Activated T-cell treated with anti-CD3 and anti-CD28 coated beads for 24 hours (primary cell): ENCODE measurements at places on chromosomes 16 and 17.
A peak's percentile ranks its signal among the peaks of the same experiment; 100 is the strongest.

DNA sequence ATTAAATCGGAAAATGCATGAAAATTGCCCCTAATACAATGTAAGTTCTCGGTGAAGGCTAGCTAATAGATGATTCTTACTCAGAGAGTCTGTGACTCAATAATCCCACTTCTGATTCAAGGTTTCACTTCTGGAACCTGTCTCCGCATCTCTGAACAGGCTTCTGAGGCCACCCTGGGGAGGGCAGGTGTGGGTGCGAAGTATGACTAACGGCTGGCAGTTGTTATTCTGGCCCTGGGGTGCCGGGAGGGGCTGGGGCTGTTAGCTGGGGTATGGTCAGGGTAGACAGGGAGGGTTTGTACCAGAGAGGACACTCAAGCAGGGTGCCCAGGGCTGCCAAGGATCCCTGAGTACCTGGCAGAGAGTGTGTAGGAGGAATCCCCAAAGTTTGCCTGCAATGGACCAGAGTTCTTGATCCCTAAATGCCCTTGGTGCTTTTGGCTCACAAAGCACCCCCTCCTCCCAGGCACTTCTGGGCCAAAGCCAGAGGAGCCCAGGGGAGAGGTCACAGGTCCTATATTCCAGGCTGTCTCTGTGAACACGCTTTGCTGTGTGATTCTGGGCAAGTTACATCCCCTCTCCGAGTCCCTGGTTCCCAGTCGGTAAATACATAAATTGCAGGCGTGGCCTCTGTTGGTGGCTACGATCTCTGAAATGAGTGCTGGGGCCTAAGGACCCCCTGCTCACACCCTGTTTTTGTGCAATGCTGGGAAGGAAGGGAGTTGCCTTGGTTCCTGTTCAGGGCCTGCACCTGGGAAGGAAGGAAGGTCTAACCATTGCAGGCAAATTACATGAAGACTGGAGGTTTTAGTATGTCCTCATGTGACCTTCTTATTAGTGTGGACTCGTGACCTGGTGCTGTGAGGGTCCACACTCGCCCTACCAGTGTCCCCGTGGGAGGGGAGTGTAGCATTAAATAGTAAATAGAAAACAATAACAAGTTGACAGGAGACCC is 49.9 kb upstream of the CPNE2 start:
- peak; percentile 82 for DNase-seq

- DNase-seq, result no peak
Measured at GRCh38 chr17:12995896-12996295, 21.9 kb downstream of the ELAC2 start.

GRCh38 chr16:17261197-17261858 is 209.4 kb downstream of the XYLT1 start:
- no peak for DNase-seq

- no peak for DNase-seq
Measured at GRCh38 chr16:72174726-72175125, 2.8 kb upstream of the PMFBP1 start.

GRCh38 chr17:61065263-61065773 is 334.3 kb upstream of the TBX2 start:
- DNase-seq, result no peak

DNA sequence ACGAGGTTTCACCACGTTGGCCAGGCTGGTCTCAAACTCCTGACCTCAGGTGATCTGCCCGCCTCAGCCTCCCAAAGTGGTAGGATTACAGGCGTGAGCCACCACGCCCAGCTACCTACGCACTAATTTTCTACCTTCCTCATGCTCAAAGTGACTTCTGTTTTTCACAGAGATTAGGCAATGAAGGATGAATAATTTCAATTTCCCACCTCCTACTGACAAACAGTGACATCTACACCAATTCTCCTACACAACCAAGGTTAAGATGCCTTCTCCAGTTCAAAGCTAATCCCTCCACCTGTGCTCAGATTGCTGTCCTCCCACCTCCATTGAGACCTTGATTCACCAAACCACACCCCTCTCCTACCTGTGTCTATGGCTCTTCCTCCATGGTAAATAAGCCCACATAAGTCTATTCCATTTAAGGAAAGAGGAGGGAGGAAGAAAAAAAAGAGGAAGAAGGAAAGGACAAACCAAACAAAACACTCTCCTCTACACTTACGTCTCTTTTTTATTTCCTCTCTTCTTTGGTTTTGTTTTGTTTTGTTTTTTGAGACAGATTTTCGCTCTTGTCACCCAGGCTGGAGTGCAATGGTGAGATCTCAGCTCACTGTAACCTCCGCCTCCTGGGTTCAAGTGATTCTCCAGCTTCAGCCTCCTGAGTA is 5.5 kb upstream of the MED11 start:
- no peak for DNase-seq

DNA sequence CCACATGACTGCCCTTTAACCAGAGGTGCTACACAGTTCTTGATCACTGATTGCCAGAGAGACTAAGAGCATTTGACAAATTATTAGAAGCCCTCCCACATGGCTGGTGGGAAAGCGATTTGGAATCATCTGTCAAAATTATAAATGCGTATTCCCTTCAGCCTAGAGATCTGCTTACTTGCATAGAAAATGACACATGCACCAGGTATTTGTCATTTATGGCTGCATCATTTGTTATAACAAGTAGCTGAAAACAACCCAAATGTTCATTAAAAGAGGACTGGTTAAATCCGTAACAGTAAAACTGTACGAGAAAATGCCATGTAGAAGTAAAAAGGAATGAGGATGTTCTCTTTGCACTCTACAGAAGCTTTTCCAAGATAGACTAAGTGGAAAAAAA is 21.4 kb downstream of the BCO1 start:
- DNase-seq, result no peak

DNA sequence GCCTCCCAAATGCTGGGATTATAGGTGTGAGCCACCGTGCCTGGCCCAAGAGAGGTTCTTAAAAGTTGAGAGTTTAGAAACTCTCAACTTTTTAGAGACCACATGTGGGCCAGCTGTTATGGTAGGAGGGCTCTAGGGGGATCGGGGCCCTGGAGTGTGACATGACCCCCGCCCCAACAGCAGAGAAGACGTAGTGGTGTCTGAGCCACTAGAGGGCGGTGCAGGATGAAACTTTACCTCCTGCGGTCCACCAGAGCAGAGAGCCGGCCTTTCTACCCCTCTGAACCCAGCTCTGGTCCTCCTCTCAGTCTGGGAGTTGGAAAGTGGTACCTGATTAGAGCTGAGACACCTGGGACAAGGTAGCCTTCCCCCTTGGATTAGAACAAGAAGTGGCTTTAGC is 7.4 kb downstream of the CDK5RAP3 start:
- peak; percentile 20 for DNase-seq

- no peak for DNase-seq
Measured at GRCh38 chr17:67620088-67620487, 97.6 kb upstream of the NOL11 start.

GRCh38 chr17:80169784-80170500 is at the start of gene CARD14:
TSS of gene CARD14 (plus strand) at chr17:80170030. CDS start at chr17:80181439, 11,409 bp downstream.
- DNase-seq, result no peak

DNA sequence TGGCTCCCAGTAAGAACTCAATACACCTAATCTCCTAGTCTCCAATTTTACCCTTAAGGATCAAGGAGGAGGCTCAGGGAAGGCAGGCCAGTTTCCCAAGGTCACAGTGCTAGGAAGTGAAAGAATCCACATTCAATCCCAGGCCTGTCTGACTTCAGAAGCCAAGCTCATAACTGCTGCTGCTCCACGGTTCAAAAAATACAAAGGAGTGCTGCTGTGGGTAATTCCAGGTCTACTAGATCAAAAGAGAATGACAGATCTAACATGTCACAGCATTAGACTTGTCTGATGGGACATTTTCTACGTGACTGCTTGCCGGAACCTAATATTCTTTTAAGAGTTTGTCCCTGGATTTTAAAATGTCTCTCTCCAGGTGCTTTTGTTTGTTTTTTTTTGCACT is 48.8 kb upstream of the IRX6 start:
- no peak for DNase-seq

GRCh38 chr17:68443972-68444464 is 13.3 kb downstream of the WIPI1 start:
- DNase-seq, result no peak

- no peak for DNase-seq
Measured at GRCh38 chr17:76501827-76502307, 644 bp upstream of the RHBDF2 start.

DNA sequence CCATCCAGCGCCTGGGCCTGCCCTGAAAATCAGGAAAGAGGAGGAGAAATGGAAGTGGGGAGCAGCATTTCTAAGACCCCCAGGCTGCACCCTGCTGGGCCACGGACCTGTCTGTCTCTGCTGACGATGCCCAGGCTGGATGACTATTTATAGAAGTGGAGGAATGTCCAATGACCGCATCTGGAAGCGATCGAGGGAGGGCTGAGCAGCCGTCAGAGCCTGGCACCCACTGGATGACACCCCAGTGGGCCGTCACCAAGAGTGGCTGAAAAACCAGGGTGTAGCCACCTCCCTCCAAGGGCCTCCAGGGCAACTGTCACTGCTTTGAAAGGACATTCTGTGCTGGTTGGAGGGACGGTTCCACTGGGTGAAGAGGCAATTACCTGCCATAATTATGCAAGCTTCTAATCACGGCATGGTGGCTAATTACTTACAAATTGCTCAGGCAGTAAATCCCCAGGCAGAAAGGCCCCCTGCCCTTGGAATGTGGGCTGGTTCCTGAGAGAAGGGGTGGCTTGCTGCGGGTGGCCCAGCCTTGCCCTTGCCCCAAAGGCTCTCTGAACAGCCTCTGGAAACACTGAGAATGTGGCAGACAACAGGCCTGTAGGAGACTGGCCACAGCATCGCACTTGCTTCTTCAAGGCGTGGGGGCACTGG is 332.1 kb downstream of the C16orf95 start:
- DNase-seq, result no peak

GRCh38 chr16:71337631-71338030 is 20.9 kb upstream of the CALB2 start:
- no peak for DNase-seq

- DNase-seq, result no peak
Measured at GRCh38 chr16:11067697-11068141, 123.4 kb downstream of the CLEC16A start.

- DNase-seq, result no peak
Measured at GRCh38 chr16:8863594-8864424, 5.0 kb downstream of the CARHSP1 start.

- DNase-seq, result no peak
Measured at GRCh38 chr17:50318501-50319285, 27.2 kb upstream of the XYLT2 start.

DNA sequence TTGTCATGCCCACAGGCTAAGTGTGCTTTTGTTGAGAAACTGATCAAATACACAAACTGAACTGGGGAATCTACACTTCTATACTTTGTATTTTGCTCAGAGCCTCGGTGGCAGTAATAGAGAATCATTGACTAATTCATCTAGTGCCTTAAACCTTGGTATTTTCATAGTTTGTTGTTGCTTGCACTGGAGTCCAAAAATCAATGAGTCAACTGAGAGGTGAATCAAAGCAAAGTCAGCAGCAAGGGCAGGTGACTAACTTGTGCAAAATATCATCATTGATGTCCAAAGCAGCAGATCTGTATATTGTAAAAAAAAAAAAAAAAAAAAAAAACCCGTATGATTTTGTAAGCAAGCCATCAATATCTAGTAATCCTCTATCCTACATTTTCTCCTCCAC is 296.4 kb downstream of the MAP2K6 start:
- DNase-seq, result no peak

GRCh38 chr16:58018803-58019202 is 6.8 kb upstream of the MMP15 start:
- no peak for DNase-seq

DNA sequence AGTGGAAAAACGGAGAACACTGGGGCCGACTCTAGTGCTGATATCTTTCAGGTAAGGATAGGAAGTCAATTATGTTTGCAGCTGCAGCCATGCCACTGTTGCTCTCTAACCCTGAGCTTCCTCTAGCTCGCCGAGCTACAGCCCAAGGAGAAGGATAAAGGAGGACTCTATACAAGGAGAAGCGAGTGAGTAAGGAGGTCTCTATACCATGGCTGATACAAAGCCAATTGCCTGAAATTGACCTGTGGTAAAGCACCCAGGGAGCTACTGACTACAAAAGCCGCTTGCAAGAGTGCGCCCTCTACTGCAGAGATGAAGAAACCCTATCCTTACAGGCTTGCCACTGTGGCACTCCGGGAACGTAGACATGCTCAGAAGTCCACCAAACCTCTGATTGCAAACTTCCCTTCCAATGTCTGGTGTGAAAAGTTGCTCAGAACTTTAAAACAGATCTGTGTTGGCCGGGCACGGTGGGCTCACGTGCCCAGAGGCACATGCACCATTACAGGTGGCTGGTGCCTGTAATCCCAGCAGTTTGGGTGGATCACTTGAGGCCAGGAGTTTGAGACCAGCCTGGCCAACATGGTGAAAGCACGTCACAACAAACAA is 10.8 kb upstream of the SLC46A1 start:
- peak; percentile 52 for DNase-seq

GRCh38 chr16:82181461-82182185 is 11.6 kb upstream of the MPHOSPH6 start:
- no peak for DNase-seq

DNA sequence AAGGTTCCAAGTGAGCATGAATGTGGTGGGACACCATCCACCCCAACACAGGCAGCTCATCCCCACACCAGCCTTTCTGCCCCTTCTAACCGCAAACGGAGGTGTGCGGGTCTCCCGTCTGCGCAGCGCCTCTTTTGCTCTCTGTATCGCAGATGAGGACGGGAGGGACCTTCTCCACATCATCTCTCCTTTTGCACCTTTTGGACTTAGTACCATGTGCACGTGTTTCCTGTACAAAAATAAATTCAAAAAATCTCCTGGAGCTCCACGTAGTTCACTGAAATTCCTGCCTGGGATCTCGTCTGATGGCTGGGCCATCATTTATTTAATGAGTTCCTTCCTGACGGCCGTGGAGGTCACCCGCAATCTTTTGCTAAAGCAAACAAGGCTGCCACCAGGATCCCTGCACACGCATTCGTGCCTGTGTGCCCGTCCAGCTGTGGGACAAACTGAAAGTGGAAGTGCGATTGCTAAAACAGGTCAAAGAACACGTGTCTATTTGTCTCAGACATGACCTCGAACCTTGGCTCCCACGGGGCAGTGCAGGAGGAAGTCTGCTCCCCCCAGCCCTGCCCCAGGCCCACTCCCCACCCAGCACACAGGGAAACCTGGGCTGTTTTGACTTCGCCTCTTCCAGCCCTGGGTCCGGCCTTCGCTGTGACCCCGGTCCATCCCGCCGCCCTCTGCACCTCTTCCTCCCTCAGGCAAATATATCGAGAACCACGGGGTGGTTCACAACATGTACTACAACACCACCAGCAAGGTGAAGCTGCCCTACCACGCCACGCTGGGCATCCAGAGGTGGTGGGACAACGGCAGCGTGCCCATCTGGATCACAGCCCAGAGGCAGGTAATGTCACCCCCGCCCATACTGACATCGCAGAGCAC is 2.3 kb downstream of the ENPP7 start:
- no peak for DNase-seq

GRCh38 chr16:71402007-71402406 is 39.8 kb downstream of the TLE7 start:
- no peak for DNase-seq

- DNase-seq, result no peak
Measured at GRCh38 chr17:79539944-79540705, 70.7 kb downstream of the RBFOX3 start.

DNA sequence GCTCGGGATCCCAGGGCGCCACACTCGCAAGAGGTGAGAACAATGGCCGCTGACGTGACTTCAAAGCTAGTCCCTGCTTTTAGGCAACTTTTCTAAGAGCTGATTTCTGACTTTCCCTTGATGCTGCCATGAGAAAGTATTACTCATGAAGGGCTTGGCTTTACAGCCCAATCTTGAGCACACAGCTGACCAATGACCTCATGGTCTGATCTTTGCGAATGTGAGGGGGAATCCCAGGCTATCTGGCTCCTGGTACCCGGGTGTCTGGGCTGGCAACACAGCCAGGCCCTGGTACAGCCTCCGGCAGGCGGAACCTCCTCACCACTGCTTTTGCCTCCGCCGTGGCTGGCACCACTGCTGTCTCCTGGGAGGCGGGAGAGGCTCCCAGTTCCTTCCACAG is 17.5 kb downstream of the NDUFAF8 start:
- no peak for DNase-seq
